Kidney epithelial cell (primary cell): ENCODE measurements at places on chromosomes 7 and 10.

GRCh38 chr7:37311355-37311754 is 137.3 kb downstream of the ELMO1 start:
- DNase-seq, result peak; percentile 16

- no peak for DNase-seq
Observed at GRCh38 chr10:27344568-27345454, 104.2 kb upstream of the ACBD5 start.

DNA sequence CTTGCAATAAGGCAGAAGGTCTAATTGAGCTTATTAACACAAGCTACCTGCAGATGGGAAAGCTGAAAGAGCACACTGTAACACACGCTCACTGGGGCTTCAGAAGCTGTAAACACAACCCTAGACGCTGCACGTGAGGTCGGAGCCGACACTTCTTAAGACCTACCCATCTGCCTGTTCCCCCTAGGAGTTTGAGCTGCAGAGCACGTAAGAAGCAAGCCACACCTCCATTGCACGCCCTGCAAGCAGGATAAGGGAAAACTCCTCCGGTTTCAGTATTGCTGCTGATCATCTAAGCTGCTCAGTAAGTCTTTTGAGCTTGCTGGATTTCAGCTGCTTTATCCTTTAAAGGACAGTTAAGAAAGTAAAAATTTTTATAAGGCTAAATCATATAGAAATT is 244.0 kb upstream of the ZWINT start:
- DNase-seq, result no peak

- no peak for DNase-seq
Observed at GRCh38 chr7:46292741-46293140, 371.7 kb upstream of the IGFBP3 start.

DNA sequence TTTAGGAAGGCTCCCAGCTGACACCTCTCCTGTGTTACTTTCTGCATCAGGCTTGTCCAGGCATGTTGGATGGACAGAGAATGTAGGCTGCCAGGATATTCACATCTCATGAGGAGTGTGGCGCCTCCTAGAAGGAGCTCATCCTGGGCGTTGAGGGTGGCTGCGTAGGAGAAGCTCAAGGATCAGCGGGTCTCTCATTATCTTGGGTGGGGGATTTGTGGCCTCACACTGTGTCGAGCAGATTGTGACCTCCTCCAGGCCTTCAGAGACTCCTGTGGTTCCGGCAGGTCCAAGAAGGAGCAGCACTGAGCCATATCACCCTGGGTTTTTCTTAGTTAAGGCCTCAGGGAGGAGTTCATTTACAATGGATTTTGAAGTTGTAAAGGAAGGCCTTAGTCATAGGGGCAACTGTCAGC is 8.7 kb upstream of the COBL start:
- no peak for DNase-seq

- no peak for DNase-seq
Observed at GRCh38 chr7:962401-963081, 8.1 kb upstream of the ADAP1 start.

DNA sequence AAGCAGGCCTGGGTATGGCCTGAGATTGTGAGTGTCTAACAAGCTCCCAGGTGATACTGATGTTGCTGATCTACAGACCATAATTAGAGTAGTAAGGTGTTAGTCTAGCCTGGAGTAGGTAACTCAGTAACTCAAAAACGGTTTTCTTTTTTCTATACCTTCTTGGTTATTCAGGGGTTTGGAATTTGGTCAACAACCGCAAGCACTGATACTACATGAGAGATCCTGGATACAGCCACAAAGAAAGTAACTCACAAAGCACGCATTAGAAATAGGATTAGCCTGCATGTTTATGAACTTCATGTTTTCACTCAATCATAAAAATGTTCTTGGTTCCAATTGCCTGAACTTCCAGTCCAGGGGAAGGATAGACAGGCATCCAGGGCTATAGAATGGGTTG is 803.5 kb downstream of the MAGI2 start:
- DNase-seq, result no peak

- DNase-seq, result peak; percentile 77
Observed at GRCh38 chr7:43869867-43870240, 537 bp upstream of the MRPS24 start.

DNA sequence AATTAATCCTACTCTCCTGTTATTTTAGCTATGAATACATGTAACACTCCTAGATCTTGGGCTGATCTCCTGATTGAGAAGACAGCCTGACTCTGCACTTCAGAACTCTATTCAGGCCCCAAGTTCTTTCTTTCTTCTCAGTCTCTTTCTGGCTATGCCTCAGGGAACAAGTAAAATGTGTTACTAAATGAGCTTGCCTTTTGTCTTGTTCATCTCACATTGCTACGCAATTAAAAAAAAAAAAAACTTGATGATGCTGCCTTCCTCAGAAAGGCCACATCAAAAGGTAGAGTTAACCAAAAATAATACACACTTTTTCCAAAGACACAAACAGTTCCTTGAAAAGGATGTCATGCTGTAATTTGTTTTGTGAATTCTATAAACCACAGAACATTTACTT is 258.1 kb downstream of the TWIST1 start:
- no peak for DNase-seq

DNA sequence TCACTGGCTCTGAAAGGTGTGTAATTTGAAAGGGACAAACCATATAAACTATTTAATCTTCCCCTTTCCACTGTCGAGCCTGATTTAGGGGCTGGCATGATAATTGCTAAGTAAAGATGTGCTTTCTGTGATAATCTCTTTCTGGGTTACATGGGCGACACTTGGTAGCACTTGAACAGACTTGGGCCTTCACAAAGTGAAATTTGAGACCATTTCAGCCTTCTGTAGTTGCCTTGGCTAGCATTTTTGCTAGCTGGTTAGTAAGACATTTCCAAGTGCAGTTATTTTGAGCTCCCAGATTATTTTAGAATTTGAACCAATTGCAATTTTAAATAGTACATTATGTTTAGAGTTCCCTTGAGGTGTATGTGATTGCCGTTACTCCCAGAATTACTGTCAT is 432.7 kb upstream of the GALNT17 start:
- DNase-seq, result no peak

DNA sequence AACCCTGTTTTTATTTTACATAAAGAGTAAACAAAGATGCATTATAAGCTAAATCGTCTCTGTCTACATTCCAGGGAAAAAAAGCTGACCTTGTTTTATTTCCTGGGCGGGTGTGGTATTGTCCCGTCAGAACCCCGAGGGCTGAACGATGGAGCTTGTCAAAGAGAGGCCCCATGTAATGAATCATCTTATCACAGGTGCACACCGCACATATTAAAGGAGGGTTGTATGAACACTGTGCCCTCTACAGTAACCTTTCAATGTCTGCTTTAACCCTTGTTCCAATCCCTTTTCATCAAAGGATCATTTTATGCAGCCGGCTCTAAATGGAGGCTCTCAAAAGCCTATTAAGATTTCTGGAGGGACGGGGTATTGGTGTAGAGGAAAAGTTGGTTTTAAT is 158.5 kb upstream of the YAE1 start:
- no peak for DNase-seq
